HCT116 (cell line): ENCODE measurements at places on chromosomes 3 and 15.

DNA sequence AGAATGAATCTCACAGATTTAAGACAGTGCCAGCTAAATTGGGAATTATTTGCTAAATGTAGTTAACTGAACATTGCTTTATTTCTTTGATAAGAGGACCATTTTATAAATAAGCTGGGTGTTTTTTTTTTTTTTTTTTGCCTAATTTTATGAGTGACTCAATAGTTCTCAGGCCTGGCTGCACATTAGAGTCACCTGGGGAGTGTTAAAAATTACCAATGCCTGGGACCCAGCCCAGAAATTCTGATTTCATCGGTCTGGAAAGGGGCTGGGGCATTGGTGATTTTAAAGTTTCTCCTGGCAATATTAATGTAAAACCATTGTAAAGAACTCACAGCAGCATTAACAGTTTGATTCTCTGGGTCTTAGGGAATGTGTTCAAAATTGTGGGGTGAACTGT is 51.2 kb upstream of the PHLDB2 start:
- no peak for DNase-seq

DNA sequence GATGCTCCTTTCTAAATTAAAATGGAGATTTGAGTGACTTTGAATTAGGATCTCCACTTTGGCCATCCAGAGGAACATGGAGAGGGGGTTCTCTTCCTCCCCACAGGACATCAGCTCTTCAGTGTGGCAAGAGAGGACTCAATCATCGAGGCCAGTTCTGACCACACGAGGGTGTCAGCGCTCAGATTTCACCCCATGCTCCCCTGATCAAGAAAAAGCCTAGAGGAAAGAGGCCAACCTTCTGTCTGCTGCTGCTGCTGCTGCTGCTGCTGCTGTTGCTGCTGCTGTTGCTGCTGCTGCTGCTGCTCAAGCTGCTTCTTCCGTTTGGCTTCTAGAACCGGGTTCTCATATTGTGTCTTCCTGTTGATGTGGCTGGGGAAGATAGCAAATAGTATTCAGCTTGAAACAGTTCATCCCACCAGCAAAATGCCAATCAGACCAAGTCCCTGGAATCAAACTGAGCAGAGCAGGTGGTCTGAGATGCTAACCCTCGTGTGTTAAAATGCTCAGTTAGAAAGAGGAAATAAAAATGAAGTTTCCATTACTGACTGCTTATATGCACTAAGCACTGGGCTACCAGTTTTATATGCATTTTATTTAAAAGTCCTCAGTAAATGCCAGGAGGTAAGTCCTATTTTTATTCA is 599.0 kb downstream of the MAGI1 start:
- peak; percentile 6 for DNase-seq

- DNase-seq = no peak
These were observed 363.2 kb upstream of the NAALADL2 start for GRCh38 chr3:174495928-174496327.

DNA sequence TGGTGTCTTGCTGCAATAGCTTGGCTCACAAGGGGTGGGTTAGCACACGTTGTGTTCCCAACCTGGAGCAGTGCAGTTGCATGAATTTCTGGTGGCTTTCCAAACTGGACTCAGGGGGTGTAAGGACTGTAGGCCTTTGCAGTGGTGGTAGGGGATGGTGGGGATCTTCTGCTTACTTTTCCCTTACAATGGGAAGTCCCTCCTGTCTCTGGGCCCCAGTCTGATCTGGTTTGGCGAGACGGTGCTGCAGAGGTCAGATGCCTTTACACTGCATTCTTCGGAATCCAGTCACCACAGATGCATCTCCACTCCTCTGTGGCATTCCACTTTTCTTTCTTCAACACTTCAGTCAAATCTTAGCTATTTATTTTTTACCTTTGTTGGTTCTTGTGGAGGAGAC is 132.1 kb downstream of the DOCK3 start:
- DNase-seq = no peak

DNA sequence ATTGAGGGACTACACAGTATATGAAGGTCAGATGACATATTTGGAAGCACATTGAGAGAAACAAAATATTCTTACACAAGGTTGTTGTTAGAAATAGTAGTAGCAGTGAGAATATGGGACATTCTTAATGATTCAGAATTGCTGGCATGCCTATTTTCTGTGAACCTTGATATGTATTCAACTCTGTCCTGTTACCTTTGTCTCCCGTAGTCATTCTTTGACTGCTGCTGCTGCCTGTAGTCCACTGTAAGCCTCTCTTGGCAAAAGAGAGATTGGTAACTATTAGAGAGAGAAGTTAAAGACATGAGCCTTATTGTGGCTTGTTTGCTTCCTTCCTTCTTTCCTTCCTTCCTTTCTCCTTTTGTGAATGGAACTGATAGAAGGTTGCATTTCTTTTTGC is 64.5 kb downstream of the TCF12 start:
- no peak for DNase-seq
